ENCODE measurements at places on chromosomes 11 and 22.

GRCh38 chr11:114679505-114679904 lies 1.2 kb downstream of the NXPE2 start:
- DNase-seq, result no peak

- no peak for DNase-seq
Measured at GRCh38 chr11:63869171-63869591, 30.3 kb downstream of the MARK2 start.

GRCh38 chr22:36912694-36913426 lies 568 bp upstream of the CSF2RB start:
- no peak for DNase-seq

DNA sequence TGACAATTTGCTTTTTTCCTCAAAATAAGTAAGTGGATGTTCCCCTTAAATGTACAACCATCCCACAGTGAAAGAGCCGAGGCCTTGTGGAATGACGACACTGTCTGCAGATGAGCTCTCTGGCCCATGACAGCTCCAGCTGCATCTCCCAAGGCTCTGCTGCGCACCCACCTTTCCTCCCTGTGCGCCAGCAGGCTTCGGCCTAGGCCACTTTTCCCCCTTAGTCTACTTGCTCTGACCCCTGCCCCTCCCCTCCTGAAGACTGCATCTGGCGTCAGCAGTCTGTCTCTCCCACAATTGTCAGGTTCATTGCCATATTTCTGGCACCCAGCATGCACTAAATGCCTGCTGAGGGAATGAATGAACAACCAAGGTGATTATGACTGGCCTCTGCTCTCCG lies 2.0 kb downstream of the TOP3B start:
- no peak for DNase-seq

DNA sequence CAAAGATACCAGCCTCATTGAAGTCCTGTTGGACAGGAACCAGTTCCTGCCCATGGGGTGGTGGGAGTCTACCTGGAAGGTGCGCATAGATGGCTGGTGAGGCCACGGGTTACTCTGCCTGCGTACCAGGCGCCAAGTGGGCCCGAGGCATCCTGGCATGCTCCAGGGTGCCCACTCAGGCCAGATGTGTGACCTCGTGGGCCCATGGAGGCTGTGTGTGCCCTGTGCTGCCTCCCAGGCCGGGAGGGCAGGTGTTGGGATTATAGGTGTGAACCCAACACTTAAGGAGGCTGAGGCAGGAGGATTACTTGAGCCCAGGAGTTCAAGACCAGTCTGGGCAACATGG lies 23.1 kb downstream of the TANGO2 start:
- DNase-seq, result no peak

Measured in HCT116 (cell line).